ENCODE measurements at places on chromosomes 2 and 18. TPM values are rescaled to one million over a fixed set of nuclear protein-coding genes. Genes with fewer than 3 reads are reported as not detected.
A peak's percentile ranks its signal among the peaks of the same experiment; 100 is the strongest.

- no peak for DNase-seq
- H3K36me3 ChIP-seq = peaks cover 17% of the 10 kb centered on the region
- no peak overlapping the region for H3K27ac ChIP-seq
- H3K4me3 ChIP-seq = no peak overlapping the region
Measured at GRCh38 chr18:62732617-62733016, 17.3 kb downstream of the PHLPP1 start.

Gene TNFRSF11A
- total RNA-seq = 1.2 TPM

GRCh38 chr2:111716905-111717775 is 166.9 kb downstream of the ANAPC1 start:
- no peak overlapping the region for H3K27ac ChIP-seq
- H3K36me3 ChIP-seq = peaks cover 3% of the 10 kb centered on the region
- peaks cover 2% of the 10 kb centered on the region for H3K27me3 ChIP-seq
- no peak for DNase-seq

DNA sequence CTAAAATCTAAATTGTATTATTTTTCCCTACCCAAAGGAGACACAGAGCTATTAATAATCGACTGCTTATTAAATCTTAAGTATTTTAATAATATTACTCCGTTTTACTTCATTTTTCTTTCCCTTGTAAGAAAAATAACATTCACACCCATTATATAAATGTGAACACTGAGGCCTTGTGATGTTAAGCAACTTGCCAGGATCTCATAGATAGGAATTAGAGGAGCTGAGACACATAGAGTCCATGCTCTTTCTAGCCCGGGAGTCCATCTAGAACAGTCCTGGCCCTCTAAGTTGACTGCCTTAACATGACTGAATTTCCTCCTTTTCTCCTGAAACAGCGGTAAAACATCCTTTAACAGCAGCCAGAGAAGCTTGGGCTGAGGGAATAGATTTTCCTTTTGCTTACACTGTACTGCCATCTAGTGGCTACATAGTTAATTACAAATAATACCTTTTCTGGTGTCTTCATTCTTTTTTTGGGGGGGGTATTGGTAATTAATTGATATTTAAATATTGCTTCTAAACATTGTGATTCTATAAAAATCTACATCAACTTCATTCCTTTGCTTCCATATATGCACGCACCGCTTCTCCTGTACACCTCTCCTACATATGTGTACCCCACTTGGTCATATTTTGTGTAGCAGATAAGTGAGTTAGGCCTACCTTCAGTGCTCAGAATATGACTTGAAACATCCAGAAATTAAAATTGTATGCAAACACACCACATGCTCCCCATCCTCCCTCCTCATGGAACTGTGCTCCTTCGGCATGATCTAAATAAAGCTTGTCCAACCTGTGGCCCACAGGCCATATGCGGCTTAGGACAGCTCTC is 125.8 kb upstream of the HNMT start:
- H3K4me1 ChIP-seq = no peaks in the 10 kb centered on the region
- no peaks in the 10 kb centered on the region for H3K27me3 ChIP-seq
- no peak overlapping the region for H3K27ac ChIP-seq
- H3K36me3 ChIP-seq = no peaks in the 10 kb centered on the region

Gene FOXD4L1
- total RNA-seq = 0.44 TPM

Gene AKAIN1
- 14.1 TPM for total RNA-seq

GRCh38 chr2:10163498-10164486 is 41.3 kb downstream of the RRM2 start:
- peak overlapping the region; percentile 10 for H3K27ac ChIP-seq
- H3K4me3 ChIP-seq = no peak overlapping the region
- H3K27me3 ChIP-seq = peaks cover 15% of the 10 kb centered on the region

Gene LRRC30
- not detected for total RNA-seq

- no peak overlapping the region for H3K27ac ChIP-seq
- H3K27me3 ChIP-seq = peaks cover 6% of the 10 kb centered on the region
- DNase-seq = no peak
- no peaks in the 10 kb centered on the region for H3K36me3 ChIP-seq
- H3K4me1 ChIP-seq = peaks cover 4% of the 10 kb centered on the region
Measured at GRCh38 chr2:70620020-70620419, 66.4 kb upstream of the TGFA start.

DNA sequence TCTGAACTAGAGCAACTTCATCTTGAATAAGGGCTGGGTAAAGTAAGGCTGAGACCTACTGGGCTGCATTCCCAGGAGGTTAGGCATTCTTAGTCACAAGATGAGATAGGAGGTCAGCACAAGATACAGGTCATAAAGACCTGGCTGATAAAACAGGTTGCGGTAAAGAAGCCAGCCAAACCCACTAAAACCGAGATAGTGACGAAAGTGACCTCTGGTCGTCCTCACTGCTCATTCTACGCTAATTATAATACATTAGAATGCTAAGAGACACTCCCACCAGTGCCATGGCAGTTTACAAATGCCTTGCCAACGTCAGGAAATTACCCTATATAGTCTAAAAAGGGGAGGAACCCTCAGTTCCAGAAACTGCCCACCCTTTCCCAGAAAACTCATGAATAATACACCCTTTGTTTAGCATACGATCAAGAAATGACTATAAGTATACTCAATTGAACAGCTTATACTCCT is 109.1 kb downstream of the FIGN start:
- H3K4me3 ChIP-seq = no peak overlapping the region
- H3K27ac ChIP-seq = no peak overlapping the region
- DNase-seq = no peak
- no peaks in the 10 kb centered on the region for H3K27me3 ChIP-seq
- no peaks in the 10 kb centered on the region for H3K36me3 ChIP-seq
- peaks cover 4% of the 10 kb centered on the region for H3K4me1 ChIP-seq

- no peak for DNase-seq
- H3K4me1 ChIP-seq = no peaks in the 10 kb centered on the region
- no peak overlapping the region for H3K4me3 ChIP-seq
- H3K36me3 ChIP-seq = peaks cover 14% of the 10 kb centered on the region
- H3K27me3 ChIP-seq = no peaks in the 10 kb centered on the region
- H3K27ac ChIP-seq = no peak overlapping the region
Measured at GRCh38 chr2:213476641-213477040, 192.4 kb downstream of the SPAG16 start.

DNA sequence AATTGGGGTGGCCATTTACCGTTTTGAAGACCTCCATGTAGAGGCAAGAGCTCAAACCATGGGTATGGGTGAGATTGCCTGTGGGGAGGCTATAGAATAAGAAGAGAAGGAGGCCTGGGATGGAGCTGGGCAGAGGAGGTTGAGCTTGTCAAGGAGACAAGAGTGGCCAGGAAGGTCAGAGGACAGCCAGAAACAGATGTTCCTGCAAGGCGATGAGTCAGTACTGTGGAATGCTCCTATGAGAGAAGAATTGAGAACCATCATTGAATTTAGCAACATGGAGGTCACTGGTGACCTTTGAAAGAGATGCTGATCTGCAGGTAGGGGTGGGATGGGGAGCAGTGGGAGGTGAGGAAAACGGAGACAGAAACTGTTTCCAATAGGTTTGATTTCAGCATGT is 3.5 kb downstream of the ACSL3 start:
- no peaks in the 10 kb centered on the region for H3K36me3 ChIP-seq
- no peak for DNase-seq
- H3K27me3 ChIP-seq = peaks cover 4% of the 10 kb centered on the region
- no peak overlapping the region for H3K4me3 ChIP-seq
- no peak overlapping the region for H3K27ac ChIP-seq

DNA sequence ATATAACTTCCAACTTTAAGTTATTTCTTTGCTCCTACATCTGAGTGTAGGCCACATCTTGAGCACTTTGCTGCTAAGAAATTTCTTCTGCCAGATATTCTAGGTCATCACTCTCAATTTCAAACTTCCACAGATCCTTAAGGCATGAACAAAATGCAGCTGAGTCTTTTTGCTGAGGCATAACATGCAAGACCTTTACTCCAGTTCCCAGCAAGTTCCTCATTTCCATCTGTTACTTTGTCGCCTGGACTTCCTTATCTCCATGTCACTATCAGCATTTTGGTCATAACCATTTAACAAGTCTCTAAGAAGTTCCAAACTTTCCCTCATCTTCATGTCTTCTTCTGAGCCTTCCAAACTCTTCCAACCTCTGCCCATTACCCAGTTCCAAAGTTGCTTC is 1077.3 kb upstream of the TMEFF2 start:
- no peak overlapping the region for H3K4me3 ChIP-seq
- H3K27me3 ChIP-seq = no peaks in the 10 kb centered on the region
- H3K36me3 ChIP-seq = no peaks in the 10 kb centered on the region
- no peak overlapping the region for H3K27ac ChIP-seq
- no peaks in the 10 kb centered on the region for H3K4me1 ChIP-seq

DNA sequence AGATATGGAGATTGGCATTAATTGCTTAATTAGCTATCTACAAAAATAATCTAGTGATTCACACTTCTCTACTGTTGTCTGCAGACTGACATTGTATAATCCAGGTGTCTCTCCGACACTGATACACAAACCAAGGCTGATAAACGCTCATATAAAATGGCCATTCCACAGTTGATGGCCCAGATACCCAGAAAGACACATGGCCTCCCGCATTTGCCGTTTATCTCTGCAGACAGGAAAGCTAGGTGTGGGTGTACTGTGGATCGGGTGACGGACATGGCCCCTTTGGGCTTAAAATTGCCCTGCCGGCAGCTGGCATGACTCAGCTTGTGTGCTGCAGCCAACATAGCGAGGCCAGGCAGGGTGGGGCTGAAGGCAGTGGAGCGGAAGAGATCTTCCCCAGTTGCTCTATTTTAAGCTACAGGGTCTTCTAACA is 18.5 kb downstream of the PMAIP1 start:
- H3K27ac ChIP-seq = peak overlapping the region; percentile 56
- H3K27me3 ChIP-seq = peaks cover 3% of the 10 kb centered on the region
- no peak overlapping the region for H3K4me3 ChIP-seq
- H3K4me1 ChIP-seq = peaks cover 12% of the 10 kb centered on the region
- peak; percentile 33 for DNase-seq

Gene SPATA3
- not detected for total RNA-seq

GRCh38 chr18:4908328-4908727 is 288.7 kb downstream of the AKAIN1 start:
- H3K27me3 ChIP-seq = no peaks in the 10 kb centered on the region
- DNase-seq = no peak
- no peak overlapping the region for H3K4me3 ChIP-seq
- H3K27ac ChIP-seq = no peak overlapping the region

- H3K27me3 ChIP-seq = no peaks in the 10 kb centered on the region
- no peaks in the 10 kb centered on the region for H3K36me3 ChIP-seq
- no peak overlapping the region for H3K4me3 ChIP-seq
- H3K27ac ChIP-seq = no peak overlapping the region
- no peaks in the 10 kb centered on the region for H3K4me1 ChIP-seq
Measured at GRCh38 chr2:203835420-203835819, 32.2 kb upstream of the CTLA4 start.

Gene ATRAID
- 58.8 TPM for total RNA-seq

Gene PIK3C3
- total RNA-seq = 74.6 TPM

GRCh38 chr2:208186465-208186864 is 3.4 kb downstream of the C2orf80 start:
- H3K27me3 ChIP-seq = no peaks in the 10 kb centered on the region
- H3K4me1 ChIP-seq = peaks cover 16% of the 10 kb centered on the region
- no peak for DNase-seq
- H3K36me3 ChIP-seq = no peaks in the 10 kb centered on the region
- H3K4me3 ChIP-seq = no peak overlapping the region
- no peak overlapping the region for H3K27ac ChIP-seq

DNA sequence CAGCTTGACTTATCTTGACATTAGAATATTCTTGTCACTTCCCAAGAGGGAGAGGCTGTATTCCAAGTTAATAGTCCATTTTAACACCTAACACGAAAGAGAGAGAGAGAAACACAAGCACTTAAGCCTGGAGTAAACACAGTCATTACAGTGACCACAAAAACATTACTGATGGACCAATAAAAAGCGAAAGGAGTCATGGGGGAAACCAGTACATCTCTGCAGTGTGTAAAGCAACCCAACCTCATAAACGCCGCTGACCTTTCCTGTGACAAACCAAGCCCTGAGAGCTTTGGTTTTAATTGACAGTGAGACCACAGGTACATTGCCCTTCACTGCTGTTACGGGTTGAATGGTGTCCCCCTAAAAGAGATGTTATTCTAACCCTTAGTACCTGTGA is 78.3 kb downstream of the SMAD4 start:
- H3K27me3 ChIP-seq = no peaks in the 10 kb centered on the region
- H3K4me3 ChIP-seq = no peak overlapping the region
- H3K4me1 ChIP-seq = no peaks in the 10 kb centered on the region
- no peak overlapping the region for H3K27ac ChIP-seq

Gene SPDYA
- 0.81 TPM for total RNA-seq

Gene GALR1
- total RNA-seq = 0.49 TPM

- peaks cover 9% of the 10 kb centered on the region for H3K27me3 ChIP-seq
- no peak overlapping the region for H3K4me3 ChIP-seq
- H3K4me1 ChIP-seq = peaks cover 2% of the 10 kb centered on the region
- no peak overlapping the region for H3K27ac ChIP-seq
- no peak for DNase-seq
Measured at GRCh38 chr18:76765649-76766048, 56.7 kb upstream of the ZNF236 start.

DNA sequence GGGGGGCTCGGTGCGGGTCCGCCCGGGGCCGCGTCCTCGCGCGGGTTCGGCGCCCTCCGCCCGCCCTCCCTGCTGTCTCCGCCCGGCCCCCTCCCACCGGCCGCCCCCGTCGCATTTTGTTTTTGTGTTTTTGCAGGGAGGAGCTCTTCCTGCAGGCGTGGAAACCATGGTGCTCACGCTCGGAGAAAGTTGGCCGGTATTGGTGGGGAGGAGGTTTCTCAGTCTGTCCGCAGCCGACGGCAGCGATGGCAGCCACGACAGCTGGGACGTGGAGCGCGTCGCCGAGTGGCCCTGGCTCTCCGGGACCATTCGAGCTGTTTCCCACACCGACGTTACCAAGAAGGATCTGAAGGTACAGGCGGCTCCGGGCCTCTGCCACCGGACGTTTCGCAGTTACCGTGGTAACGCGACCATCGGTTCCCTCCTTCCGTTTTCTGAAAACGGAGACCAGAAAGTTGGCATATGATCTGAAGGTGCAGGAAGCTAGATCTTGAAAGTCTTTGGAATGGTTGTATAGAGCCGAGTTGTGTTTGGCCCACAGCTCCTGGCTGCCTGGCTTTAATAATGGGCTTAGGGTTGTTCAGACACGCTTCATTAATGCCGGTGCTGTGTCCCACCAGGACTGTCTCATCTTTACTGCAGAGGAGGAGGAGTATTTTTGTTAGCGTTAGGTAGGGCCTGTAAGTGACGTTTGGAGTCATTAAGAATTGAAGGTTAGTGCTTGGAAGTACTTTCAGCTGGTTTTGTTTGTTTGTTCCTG is 891 bp downstream of the KDM3A start:
- H3K4me1 ChIP-seq = peaks cover 19% of the 10 kb centered on the region
- peaks cover 9% of the 10 kb centered on the region for H3K27me3 ChIP-seq
- peak overlapping the region; percentile 99 for H3K4me3 ChIP-seq

Measured in glutamatergic neuron (in vitro differentiated cells).